Mammary epithelial cell (primary cell): ENCODE measurements at places on chromosomes 5 and 9.

- peak; percentile 96 for DNase-seq
Observed at GRCh38 chr9:91177661-91178280, 183.9 kb downstream of the AUH start.

DNA sequence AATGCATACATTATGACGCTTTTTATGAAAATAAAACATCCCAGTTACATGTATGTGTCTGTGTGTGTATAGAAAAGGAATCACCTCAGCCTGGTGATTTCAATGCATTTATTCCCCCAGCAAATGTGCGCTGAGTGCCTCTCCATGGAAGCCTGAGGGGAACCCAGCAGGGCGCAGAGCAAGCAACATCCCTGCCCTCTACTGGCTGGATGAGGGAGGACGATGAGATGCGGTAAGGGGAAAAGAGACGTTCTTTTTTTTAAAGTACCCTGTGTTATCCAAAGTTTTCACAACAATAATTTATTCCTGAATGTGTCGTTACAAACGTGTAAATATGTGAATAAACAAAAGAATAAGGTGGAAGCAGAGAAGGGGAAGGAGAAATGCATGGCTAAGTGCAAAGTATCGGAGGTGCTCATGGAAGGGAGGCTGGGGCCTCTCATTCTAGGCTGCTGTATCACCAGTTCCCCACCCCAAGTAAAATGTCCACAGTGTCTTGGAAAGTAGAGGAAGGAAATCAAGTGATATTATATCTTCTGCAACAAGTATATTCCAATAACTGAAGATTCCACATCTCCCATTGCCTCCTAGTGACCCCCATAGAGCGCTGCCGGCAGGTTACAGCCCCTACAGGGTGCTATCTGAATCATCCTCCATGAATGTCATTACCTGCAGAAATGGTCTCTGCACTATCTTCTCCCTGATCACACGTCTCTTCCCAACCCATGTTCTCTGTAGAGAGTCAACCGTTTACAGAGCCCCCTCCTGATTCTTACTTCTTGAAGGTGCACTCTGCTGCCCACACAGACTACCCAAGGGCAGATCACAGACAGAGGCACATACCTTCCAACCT, 13.0 kb upstream of the ABLIM3 start:
- DNase-seq: no peak

DNA sequence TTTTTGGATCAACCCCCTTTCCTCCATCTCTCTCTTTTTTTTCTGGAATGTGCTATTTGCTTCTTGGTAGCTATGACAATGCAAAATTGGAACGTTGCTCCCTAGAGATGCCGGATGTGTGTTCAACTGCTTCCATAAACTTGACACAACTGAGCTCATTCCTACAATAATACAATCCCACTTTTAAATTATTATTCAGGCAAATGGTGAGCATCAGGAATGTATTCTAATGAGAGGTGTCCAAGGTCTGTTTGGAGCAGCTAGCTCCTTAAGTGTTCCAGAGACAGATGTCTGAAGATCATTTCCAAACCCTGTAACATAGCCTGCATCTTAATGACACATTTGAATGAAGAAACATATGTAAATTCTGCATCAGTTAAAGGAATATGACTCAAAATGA, 518.4 kb downstream of the TAF11L14 start:
- no peak for DNase-seq

DNA sequence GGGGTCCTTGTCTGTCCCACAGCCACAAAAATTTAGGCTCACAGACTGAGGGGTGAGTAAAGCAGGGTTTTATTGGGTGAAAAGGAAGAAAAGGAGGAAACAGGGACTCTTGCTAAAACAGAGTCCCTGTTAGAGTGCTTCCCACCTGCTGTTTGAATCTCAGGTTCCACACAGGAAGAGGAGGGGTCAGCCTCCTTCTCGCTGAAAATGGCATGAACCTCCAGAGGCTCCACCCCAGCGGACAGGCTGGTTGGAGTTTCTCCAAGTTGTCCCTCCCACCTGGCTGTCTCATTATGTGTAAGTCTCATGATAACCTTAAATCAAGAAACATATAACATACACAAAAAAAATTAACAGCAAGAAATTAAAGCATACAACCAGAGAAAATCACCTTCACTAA, 28.3 kb upstream of the UHRF2 start:
- DNase-seq: no peak

DNA sequence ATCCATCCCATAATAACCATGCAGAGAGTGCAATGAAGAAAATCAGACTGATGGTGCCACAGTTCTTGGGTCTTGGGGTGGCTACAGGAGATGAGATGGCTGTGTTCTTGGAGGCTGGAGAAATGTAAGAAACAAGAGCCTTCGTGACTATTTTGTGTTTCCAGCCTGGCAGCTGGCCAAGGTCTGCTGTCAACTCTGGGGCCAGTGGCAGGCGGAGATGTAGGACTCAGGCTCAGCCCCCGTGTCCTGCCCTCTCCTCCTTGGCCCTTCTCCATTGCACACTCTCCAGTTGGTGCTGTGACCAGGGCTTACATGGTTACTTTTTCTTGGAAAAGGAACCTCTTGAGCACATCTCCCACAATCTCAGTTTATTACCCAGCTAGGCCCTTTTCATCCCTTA, 235.4 kb downstream of the DMRT2 start:
- no peak for DNase-seq

- DNase-seq: peak; percentile 5
Observed at GRCh38 chr5:472076-472655, 29.2 kb downstream of the EXOC3 start.

- no peak for DNase-seq
Observed at GRCh38 chr5:143085319-143085917, 315.2 kb downstream of the ARHGAP26 start.

DNA sequence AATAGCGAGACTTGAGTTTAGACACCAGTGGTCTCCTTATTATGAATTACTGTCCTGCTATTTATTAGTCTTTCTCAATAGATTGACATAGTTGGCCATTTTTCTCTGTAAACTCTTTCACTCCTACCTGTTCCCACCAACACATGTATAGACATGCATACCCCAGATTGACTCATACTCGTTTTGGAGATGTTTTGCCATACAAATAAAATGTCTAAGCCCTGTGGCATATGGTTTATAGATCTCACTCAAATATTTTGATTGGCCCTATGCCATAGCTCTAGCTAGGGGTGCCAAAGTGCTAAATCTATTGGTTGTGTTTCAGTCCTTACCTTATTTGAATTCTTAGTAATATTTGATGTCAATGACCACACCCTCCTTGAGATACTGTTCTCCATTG, 42.3 kb downstream of the CAMK4 start:
- DNase-seq: peak; percentile 95

DNA sequence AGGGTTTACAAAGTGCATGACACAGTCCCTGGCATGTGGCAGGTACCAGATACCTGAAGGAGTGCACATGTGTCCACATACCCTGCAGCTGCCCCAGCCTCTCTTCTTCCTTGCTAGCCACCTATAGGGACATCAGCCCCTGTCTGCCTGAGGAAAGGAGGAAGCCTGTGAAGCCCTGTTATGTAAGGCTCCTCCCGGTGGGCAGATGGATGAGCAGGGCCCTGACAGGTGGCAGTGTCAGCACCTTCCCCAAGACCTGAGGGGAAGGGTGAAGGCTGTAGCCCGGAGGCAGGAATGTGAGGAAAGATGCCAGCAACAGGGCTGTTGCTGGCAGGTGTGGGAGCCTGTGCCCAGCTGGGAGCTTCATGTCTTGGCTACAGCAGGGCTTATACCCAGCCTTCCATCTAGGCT, 21.7 kb downstream of the TCF7 start:
- no peak for DNase-seq

- DNase-seq: no peak
Observed at GRCh38 chr5:93174930-93175329, 406.1 kb downstream of the NR2F1-AS1 start.

GRCh38 chr9:105855987-105856386, 161.6 kb downstream of the TMEM38B start:
- DNase-seq: no peak

DNA sequence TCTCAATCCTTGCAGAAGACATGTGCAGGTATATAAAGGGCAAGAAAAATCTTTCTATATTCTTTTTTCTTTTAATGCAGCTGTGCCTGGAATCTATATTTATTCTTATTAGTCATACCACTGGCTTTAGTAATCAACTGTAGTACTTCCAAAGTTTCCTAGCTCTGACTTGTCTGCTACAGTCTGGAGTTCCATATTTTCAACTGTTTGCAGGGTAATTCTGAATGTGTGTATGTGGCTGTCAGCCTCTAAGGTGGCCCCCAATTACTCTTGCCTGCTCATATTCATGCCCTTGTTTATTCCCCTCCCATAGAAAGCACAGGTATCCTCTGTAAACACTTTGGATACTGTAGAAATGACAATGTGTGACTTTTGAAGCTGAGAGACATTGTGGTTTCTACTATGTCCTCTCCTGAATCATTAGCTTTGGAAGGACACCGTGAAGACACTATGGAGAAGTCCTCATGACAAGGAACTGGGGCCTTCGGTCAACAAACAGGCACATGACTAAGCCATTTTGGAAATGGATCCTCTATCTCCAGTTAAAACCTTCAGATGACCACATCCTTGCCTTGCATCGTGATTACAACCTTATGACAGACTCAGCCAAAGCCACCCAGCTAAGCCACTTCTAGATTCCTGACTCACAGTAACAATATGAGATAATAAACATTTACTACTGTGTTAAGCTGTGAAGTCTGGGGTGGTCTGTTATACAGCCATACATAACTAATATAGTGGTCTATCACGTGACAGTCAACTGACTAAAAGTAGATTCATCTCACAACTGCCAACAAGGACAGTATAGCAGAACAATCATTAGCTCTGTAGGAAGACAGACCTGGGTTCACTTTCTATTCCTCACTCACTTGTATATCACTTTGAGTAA, 49.5 kb upstream of the SUSD1 start:
- peak; percentile 17 for DNase-seq

GRCh38 chr5:160020266-160020770, 11.4 kb downstream of the TTC1 start:
- DNase-seq: no peak

DNA sequence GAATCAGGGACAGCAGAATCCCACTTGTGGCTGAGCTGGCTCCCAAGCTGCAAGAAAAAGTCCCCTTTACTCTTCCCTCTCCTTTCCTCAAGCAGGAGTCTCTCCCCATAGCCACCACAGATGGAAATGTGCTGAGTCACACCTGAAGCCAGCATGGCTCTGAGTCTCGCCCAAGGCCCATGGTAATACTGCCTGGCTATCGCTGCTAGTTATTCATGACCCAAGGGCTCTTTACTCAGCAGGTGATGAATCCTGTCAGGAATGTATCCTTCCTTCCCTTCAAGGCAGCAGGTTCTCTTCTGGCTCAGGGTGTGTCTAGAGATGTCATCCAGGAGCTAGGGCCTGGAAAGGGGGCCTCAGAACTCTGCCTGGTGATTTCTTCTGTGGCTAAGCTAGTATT, 403.3 kb upstream of the PTPRD start:
- no peak for DNase-seq

- DNase-seq: no peak
Observed at GRCh38 chr5:69152731-69153130, 14.2 kb upstream of the CCNB1 start.

GRCh38 chr5:58972301-58972700, 389.4 kb downstream of the RAB3C start:
- no peak for DNase-seq

DNA sequence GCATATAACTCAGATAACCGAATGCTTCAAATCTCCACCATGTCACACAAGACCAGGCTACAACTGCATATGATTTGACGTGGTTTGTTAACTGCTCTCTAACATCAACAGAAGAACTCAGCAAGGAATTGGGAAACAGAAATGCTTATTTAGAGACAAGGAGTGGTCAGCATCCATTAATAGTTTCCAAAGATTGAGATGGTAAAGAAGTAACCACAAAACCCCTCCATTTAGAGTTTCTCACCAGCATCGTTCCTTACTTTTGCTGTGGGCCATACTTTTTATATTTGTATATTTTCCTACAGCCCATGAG, 25.2 kb downstream of the DPYSL3 start:
- DNase-seq: no peak
